Amniotic stem cell (primary cell): ENCODE measurements at places on chromosomes 4 and X.

DNA sequence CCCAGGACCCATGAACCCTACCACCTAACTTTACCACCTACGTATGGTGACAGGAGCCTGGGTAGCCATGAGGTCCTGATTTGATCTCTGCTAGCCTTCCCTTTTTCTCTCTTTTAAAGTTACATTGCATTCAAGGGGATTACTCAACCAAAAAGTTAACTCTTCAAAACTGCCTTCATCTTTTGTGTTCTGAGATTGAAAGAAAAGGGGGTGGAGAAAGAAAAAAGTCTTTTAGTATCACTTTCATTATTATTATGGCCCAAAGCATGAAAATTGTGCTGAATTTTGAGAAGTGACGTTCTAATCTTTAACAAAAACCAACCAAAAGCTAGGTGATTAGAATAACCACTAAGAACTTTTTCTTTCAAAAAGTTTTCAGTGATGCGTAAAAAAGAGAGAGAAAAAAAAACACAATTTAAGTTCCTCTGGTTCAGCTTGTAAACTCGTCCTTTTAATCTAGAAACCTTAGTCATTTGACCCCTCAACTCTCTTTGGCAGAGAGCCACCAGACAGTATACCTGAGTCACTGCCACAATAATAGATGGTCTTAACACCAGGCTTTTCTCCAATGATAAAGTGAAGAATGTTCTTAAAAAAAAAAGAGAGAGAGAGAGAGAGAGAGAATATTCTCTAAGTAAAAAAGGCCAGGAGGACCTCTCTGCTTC lies 347.4 kb upstream of the FGF13 start:
- DNase-seq: no peak

DNA sequence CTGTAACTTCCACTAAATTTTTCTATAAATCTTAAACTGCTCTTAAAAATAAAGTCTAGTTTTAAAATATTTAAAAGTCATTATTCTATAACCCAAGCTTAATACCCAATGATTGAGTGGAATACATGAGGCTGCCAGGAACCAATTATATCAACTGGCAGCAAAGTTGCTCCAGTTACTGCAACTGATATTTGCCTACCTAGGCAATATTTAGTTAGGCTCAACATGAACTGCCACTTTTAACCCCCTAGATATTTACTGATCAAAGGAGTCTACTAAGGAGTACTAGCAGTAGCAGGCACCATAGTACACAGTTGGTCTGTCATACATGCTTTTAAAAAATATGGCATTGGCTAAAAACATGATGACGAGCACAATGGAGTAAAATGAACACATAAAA lies 29.9 kb upstream of the RADX start:
- DNase-seq: no peak

GRCh38 chr4:182917182-182918043 lies at the start of gene DCTD:
Gene DCTD, minus strand, starts transcription at chr4:182917386. Its CDS starts 1,818 bp downstream, at chr4:182915568.
- DNase-seq: peak; percentile 33

DNA sequence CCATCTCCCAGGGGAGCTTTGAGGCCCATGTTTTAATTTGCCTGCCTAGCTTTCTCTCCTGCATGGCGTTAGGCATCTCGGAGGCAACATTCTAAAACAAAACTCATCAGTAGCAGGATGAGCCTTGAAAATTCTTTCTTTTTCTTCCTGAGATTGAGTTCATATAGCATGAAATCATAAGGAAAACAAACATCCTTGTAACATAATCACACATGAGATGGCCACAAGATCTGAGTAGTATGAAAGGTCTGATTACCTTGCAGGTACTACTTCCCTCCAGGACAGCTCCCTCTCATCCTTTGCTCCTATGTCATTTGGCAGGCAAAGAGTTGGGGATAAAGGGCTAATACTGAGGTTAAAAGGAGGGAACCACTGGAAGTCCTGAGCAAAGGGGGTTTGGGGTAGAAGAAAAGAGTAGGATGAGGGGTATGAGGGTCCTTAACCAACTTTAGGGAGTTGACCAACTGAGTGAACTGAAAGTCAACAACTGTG lies 37.5 kb upstream of the CXCL8 start:
- DNase-seq: no peak

DNA sequence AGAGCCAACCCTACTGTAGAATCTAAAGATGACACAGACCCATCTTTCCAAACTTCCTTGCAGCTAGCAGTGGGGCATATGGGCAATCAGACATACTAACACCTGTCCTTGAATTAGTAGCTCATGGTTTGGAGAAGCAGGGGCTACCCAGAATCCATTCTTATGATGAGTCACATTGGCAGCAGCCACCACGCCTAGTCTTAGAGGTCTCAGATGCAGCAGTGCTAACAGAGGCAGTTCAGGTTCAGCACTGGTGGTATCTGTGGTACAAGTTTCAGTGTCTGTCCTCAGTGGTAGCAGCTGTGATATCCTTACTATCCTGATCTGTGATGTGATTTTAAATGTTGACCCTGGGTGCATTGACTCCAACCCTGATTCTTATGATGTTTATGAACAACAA lies 68.1 kb downstream of the FRMPD4 start:
- DNase-seq: no peak

- DNase-seq: no peak
These were observed 175.8 kb upstream of the PITX2 start for GRCh38 chr4:110798687-110799086.

GRCh38 chr4:81685104-81685503 lies 213.4 kb upstream of the RASGEF1B start:
- no peak for DNase-seq

DNA sequence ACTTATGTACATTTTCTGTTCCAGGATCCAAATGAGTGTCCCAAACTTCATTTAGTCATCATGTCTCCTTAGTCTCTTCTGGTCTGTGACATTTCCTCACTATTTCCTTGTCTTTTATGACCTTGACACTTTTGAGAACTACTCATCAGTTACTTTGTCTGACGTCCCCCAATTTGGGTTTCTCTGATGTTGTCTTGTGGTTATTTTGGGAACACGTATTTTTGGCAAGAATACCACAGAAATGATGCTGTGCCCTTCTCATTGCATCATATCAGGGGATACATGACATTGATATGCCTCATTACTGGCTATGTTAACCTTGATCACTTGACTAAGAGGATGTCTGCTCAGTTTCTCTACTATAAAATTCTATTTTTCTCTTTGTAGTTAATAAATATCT lies 308.8 kb downstream of the ZNF674 start:
- DNase-seq: no peak

DNA sequence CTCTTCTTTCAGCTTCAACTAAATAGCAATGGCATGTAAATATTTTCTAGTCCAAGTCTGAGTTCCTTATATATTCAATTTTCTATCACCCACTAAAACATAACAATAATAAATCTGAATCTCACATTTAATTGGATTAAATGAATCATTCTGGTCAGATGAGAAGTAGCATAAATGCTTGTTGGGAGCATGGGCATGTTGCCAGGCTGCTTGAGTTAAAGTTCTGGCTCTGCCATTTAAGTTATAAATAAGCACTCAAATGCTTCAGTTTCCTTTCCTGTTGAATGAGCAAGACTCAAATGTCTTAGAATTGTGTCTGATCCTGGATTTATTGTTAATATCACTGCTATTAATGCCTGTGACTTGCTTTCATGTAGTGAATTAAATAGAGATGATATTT lies 496.3 kb downstream of the STPG2 start:
- peak; percentile 18 for DNase-seq

DNA sequence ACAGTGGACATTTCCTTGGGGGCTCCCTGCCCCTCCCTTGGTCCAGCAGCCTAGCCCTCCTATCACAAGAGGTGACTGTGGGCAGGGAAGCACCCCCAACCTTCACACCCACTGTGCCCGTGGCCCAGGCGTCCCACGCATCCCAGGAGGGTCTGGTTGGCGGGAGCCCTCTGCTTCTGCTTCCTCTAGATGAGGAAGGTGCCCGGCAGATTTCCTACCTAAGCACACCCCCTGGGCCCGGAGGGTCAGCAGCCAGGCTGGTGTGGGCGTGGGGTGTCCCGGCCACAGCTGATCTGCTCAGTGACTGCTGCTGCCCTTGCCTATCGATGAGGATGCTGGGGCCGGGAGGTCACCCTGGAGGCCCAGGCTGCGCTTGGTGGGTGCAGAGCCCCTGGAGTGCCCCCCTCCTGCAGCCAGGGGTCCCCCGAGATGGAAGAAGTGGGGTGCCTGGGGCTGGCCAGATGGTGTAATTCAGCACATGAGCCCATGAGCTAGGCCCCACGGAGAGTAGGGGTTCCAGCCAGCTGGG lies 12.2 kb downstream of the SH3BP2 start:
- DNase-seq: no peak

DNA sequence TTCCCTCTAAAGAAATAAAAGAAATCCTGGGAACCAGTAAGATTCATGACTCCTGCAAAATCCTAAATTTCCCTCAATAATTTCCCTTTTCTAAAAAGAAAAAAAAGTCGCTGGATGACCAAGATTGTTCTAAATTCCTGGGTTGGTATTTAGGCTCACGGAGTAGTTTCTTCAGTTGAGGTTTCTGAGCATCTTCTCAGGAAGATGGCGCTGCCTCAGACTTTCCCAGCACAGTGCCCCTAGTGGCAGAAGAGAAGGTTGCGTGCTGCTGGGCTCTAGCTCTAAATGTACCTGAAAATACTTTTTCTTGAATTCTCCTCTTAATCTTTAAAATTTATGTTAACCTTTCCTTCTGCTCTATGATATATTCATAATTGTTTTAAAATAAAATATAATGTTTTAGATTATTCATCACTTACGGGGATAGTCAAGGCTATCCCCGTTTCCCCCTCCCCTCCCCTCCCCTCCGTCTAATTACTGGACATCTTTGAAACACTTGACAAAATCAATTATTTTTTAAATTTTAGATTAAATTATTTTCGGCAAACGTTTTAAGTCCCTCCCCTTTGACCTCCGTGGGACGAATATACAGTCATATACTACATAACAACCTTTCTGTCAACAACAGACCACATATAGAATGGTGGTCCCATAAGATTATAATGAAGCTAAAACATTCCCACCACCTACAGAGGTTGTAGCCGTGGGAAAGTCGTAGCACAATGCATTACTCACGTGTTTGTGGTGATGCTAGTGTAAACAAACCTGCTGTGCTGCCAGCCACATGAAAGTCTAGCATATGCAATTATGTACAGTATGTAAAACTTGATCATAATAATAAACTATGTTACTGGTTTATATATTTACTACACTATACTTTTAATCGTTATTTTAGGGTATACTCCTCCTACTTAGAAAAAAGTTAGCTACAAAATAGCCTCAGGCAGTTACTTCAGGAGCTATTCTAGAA lies 41.0 kb upstream of the GATB start:
- no peak for DNase-seq

DNA sequence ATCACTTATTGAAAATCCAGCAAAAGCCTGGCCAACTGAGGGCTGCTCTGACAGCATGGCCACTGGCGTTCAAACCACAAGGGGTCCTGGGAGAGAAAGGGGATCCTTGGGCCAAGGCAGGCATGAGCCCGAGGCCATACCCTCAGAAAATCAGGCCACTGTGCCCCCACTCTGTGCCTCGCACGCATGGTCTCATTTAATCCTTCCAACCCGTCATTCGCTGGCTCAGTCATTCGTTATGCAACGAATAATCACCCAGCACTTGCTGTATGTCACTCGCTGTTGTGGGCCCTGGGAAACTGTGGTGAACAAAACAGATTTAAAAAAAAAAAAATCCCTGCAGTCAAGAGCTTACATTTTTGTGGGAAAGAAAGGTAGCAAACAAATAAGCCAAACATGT lies 112.7 kb downstream of the BCOR start:
- no peak for DNase-seq

DNA sequence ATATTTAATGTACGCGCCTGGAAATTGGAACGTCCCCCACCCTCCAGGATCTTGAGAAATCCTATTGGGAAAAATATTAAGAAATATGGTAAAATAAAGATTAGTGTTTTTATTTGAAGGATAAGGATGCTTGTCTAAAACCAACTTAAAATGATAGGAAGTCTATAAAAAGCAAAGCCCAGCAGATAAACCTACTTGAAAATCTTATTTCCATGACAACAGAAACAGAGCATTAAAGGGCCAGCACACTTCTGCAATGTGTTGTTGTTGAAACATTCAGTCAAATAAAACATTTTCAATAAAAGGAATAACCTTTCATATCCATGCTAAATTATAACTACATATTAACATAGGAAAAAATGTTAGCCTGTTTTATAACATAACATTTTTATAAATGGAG lies 29.3 kb upstream of the GPM6A start:
- DNase-seq: no peak

- DNase-seq: no peak
These were observed 168.9 kb upstream of the ATOH1 start for GRCh38 chr4:93659629-93660028.

- DNase-seq: no peak
These were observed 174.1 kb downstream of the CBR4 start for GRCh38 chr4:168835880-168836454.

DNA sequence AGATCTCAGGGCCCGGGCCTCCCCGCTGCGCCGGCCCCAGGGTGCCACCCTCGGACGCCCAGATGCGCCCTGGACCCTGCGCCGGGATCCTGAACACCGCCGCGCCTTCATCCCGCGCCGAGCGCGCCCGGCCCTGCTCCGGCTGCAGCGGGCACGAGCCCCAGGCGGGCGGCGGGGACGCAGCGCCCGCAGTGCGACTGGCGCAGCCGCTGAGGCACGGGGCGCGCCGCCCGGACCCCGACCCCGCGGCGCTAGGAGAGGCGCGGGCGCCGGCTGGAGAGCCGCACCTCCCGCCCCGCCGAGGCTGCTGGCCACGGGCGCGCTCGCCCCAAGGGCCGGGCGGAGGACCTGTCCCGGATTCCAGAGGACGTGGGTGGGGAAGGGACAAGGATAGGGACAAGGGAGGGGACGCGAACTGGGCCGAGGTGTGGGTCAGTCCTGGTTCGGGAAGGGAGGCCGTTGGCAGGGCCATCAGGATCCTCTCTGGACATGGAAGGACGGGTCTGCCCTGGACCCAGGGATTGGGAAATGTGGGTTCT lies 1.1 kb downstream of the ZFYVE28 start:
- no peak for DNase-seq

GRCh38 chr4:129179276-129179675 lies 83.3 kb downstream of the C4orf33 start:
- no peak for DNase-seq

DNA sequence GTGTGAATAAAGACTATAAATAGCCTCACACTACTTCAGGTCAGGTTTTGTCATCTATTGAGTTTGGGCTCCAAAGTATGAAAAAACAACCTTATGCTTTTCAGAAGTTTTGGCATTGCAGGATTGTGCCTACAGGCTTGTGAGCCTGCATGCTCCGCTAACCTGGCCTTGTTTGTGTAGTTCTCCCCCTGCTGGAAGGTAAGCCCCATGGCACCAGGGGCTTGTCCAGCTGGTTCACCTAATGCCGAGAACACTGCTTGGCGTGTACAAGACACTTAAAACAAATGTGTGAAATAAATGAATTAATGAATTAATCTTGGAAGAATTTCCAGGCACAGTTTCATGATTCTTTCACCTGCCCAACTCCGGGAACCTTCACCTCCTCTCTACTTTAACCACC lies 1.8 kb upstream of the HSD17B10 start:
- DNase-seq: peak; percentile 14

GRCh38 chr4:76377481-76377901 lies 43.5 kb downstream of the CCDC158 start:
- no peak for DNase-seq

- DNase-seq: no peak
These were observed 695 bp downstream of the MTM1 start for GRCh38 chrX:150569155-150569477.
